ENCODE measurements at places on chromosomes 5 and 9.

DNA sequence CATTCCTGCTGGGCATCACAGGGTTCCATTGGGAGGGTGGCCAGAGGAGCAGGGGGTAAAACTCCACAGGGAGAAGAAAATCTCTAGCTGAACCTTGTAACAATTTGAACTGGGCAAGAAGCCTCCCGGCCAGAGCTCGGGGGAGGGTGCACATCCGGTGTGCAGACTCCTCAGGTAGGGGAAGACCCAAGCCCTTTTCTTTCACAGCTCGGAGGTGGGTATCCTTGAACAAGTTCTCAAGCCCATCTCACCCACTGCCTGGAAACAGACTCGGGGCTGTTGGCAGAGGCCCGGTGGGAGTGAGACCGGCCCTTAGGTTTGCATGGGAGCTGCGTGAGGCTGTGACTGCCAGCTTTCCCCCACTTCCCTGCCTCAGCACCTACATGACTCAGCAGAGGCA, 111.5 kb upstream of the IL7R start:
- no peak for DNase-seq

DNA sequence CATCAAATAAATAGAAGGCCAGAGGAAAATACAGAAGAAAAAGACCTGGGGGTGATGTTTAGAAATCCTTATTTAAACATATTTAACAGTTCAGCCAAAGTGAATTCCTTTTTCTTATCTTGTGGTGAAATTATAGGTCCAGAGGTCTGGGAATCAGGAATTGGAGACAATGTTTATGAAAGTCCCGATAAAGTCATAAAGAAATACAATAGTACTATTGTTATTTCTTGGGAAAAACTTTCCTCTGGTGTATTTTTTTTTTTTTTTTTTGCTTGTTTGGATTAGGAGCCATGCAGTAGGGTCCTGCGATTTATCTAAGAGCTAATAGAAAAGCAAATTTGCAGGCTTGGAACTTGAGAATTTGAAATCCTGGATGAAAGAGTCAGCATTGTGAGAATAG, 426 bp downstream of the C7 start:
- DNase-seq = no peak

- no peak for DNase-seq
Observed at GRCh38 chr9:108842610-108843295, 13.0 kb downstream of the ACTL7B start.

- DNase-seq = no peak
Observed at GRCh38 chr5:53083927-53084326, 25.6 kb downstream of the MOCS2 start.

DNA sequence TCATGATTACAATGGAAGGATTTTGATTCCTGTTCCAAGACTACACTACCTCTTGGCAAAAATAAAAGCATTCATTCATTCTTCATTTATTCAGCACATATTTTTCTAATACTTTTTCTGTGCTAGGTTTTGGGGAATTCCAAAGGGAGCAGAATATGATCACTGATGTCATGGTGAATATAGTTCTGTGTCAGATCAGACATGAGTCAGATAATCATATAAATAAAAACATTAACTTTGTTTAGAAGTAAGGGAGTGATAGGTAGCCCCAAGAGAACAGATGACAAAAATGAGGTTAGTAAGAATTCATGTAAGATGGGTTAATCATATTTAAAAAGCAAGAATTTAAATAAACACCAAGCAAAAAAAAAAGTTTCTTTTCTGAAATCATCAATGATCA, 94.1 kb upstream of the RANBP6 start:
- DNase-seq = no peak

- no peak for DNase-seq
Observed at GRCh38 chr5:107915176-107915812, 244.6 kb upstream of the EFNA5 start.

All from esophagus squamous epithelium (tissue), 5 donors.